SJCRH30 (cell line): ENCODE measurements at places on chromosomes 1 and 21. TPM values are rescaled to one million over a fixed set of nuclear protein-coding genes. Genes with fewer than 3 reads are reported as not detected.

- DNase-seq: no peak
Observed at GRCh38 chr21:46596201-46596600, 8.7 kb downstream of the S100B start.

GRCh38 chr1:12001996-12002493 is 17.3 kb upstream of the MIIP start:
- DNase-seq: no peak

DNA sequence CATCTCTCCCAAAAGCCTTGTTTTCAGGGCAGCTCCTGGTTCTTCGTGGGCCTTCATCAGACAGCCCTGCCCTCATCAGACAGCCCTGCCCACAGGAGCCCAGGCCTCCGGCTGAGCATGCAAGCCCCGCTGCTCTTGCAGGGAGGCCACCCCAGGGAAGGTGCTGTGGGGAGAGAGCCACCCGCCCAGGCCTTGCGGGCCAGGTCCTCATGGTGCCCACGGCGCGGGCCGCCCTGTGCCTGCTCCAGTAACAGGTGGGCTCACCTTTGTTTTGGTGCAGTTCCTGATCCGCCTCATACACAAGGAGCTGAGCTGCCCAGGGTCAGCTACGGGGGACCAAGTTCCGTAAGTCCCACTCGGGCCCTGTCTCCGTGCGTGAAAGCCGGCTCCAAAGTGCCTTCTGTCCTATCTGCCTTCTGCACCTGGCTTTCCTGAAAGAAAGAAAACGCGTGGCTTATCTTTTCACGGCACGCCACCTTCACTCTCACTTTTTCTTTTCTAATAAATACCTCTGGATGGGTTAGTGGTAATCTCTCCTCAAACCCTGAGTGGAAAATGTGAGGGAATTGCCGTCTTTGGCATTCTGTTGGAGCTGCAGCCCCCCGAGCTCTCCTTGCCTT is 65.9 kb downstream of the SLC37A1 start:
- DNase-seq: no peak

DNA sequence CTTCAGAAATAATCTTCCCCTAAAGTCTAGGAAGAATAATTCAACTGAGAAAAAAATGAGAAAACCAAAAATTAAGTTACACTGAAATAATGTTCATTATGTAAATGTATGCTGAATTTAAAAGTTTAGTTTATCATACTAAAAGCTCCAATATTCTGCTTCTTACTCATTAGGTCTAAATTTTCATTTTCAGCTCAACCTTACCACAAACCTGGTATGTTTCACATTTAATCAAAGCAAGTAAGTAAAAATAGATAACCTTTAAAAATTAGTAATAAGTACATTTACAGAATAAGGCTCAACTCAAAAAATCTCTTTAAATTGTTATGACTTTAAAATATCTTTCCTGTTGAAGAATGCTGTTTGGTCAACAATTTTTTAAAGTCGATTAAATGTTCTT is 15.0 kb downstream of the BTG3 start:
- no peak for DNase-seq

GRCh38 chr1:37255136-37255795 is 219.1 kb upstream of the ZC3H12A start:
- peak; percentile 61 for DNase-seq

DNA sequence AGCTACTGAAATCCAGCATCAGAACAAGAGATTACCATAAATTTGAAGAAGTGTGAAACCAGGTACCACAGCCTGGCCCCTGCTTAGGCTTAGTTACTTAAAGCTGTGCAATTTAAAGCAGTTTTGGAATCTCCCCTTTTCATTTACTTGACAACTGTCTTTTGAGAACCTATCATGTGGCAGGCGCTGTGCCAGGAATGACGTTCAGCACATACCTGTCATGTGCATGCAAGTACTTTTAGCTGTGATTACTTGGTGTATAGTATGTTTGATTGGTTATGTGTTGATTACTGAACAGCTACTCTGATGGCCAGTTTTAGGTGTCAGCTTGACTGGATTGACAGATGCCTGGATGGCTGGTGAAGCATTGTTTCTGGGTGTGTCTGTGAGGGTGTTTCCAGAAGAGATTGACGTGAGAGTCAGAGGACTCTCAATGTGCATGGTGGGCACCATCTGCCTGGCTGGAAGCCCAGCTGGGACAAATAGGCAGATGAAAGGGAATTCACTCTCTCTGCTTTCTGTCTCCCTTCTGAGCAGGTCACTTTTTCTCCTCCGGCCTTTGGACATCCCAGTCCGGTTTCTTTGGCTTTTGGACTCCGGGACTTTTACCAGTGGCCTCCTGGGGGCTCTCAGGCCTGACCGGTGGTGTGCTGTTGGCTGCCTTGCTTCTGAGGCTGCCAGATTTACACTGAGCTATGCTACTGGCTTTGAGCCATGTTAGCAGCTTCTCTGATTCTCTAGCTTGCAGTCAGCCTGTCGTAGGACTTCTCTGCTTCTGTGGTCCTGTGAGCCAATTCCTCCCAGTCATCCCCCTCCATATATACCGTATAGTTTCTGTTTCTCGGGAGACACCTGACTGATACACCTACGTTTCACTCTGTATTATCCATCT is 178.0 kb downstream of the RYR2 start:
- DNase-seq: no peak

- DNase-seq: no peak
Observed at GRCh38 chr1:78620666-78621065, 418 bp downstream of the IFI44L start.

DNA sequence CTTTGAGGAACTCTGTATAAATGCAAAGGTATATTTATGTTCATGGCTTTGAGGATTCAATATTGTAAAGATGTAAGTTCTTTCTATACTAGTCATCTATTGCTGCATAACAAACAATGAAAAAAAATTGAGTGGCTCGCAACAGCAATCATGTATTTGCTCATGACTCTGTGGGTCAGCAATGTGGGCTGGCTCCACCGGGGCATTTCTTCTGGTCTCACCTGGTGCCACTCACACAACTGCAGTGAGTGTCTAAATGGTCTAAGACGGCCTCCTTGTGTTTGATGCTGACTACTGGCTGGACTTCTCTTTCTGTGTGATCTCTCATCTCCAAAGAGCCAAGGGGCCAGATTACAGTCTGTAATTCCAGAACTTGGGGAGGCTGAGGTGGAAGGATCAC is 45.1 kb upstream of the EXO1 start:
- DNase-seq: no peak

DNA sequence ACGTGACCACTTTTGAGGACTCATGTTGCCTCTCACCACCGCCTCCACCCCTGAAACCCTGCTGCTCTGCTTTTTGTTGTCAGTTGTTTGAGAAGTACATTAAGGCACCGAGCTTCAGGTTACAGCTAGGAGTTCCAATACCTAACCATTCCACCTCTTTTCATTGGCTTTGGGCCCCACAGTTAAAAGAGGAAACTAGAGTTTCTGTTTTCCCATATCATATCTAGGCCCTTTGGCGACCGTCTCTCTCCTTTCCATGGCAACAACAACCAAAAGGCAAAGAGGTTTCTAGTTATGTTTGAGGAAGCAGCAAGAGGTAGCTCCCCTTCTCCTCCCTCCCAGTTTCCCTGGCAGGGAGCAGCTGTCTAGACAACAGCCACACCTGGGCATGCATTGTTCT is 5.9 kb downstream of the ANKRD35 start:
- DNase-seq: no peak

DNA sequence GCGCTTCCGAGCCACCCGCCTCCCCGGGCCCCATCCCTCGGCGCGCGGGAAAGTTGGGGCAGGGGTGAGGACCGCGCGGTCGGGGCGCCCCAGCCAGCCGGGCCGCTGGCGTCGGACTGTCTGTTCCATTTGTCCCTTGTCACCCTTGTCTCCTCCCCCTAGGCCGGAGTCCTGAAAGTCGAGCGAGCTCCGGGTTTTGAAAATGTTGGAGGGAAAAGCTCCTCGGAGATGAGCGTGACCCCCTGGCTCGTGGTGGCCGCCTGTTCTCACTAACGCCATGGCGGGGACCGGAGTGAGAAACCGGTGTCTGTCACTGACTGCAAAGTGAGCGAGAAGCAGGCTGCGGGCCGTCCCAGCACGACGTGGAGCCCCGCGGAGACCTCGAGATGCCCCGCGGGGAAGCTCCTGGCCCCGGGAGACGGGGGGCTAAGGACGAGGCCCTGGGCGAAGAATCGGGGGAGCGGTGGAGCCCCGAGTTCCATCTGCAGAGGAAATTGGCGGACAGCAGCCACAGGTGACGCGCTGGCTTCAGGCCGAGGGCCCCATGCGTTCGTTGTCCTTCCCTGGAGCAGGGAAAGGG is 491 bp downstream of the PER3 start:
- no peak for DNase-seq

DNA sequence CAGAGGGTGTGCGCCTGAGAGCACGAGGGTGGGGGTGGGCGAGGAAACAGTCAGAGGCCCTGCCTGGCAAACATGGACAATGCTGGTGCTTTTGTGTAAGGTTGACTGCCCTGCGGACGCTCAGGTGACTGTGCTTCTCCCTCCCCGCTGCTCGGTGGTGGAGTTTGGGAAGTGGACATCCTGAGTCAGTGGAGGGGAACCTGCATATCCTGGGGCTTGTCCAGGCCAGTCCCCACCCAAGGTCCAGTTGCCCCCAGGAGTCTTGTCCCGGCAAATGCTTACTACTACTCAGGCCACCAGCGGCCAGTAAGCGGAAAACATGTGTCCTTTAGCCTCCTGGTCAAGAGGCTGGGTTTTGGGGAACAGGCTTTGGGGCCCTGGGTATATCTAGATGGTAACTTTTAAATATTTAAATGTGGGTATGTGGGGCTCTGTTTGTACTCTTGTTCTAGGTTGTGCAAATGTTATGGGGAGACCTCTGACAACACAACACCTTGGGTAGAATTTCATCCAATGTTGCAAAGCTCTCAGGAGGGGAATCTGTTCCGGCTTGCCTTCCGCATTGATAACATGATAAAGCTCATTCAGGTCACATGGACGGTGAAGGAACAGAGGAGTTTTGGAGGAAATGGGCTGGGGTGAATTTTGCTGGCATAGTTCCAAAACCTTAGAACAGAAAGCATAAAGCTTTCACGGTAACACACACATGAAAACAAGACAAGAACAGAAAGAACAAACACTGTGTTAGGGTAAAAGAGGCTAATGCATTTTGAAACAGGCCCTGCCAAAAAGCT is 364.9 kb downstream of the PRDM2 start:
- no peak for DNase-seq

- no peak for DNase-seq
Observed at GRCh38 chr1:220159041-220159440, 65.1 kb downstream of the IARS2 start.

GRCh38 chr21:35204850-35205541 is 155.9 kb upstream of the RUNX1 start:
- no peak for DNase-seq

- DNase-seq: no peak
Observed at GRCh38 chr1:85295006-85295431, 18.6 kb upstream of the BCL10 start.

GRCh38 chr21:32120230-32120629 is 158.6 kb downstream of the MIS18A start:
- no peak for DNase-seq

- DNase-seq: no peak
Observed at GRCh38 chr1:195113471-195113870, 1494.8 kb downstream of the KCNT2 start.

DNA sequence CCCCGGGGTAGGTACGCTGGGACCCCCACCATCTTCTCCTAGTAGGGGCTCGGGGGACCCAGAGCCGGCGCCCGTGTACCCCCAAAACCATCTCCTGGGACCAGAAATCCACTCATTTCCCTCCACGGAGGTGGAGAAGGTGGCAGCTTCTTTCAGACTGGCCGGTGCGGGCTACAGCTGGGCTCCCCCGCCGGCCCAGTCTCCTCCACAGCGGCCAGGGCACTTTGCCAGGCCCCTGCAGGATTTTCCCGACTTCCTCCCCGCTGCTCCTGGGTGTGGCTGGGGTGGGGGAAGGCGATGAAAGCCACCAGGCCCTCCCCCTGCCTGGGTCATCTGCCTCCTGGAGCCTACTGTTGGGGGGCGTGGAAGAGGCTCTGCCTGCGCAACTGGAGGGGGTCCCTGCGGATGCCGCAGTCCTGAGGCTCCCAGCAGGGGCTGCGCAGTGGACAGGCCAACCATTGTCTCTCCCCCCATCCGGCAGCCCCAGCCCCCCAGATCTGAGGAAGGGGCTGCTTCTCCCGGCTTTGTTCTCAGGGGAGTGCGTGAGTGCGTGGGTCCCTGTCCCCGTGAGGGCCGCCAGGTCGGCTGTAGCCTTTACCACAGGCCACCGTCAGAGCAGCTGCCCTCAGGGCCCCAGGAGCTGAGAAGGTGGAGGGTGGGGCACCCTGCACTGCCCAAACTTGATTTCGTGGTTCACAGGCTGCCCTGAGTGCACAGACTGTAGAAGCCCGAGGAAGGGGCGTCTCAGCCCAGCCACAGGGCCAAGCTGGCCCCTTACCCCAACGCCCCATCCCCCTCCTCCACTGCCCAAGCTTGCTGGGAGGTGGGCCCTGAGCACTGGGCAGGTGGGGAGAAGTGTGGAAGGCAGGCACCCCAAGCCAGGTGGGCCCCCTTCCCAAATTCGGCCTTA is 1.3 kb downstream of the AGRN start:
- DNase-seq: peak; percentile 84

GRCh38 chr1:26364956-26365355 is 7.6 kb downstream of the ZNF683 start:
- no peak for DNase-seq

GRCh38 chr1:152061952-152062351 is 25.1 kb upstream of the S100A11 start:
- no peak for DNase-seq

GRCh38 chr1:18722270-18722669 is 91.6 kb downstream of the PAX7 start:
- no peak for DNase-seq

GRCh38 chr21:38334866-38335265 is 78.1 kb downstream of the KCNJ15 start:
- no peak for DNase-seq

GRCh38 chr1:3460672-3461131 is 6.2 kb downstream of the ARHGEF16 start:
- no peak for DNase-seq

- no peak for DNase-seq
Observed at GRCh38 chr1:99250728-99251127, 13.6 kb upstream of the PLPPR4 start.

Gene SERPINC1
- total RNA-seq: 0.22 and 1.6 TPM in 2 replicates

Gene OR2C3
- not detected in 2 replicates for total RNA-seq

Gene EFHD2
- total RNA-seq: 203 and 208 TPM in 2 replicates

Gene PTAFR
- total RNA-seq: 0.04 TPM in 1 of 2 replicates, not detected in the other

Gene ZSWIM5
- 0.08 and 0.18 TPM in 2 replicates for total RNA-seq

Gene CR1
- 0.16 TPM in 1 of 2 replicates, not detected in the other for total RNA-seq

Gene UBXN10
- not detected in 2 replicates for total RNA-seq

Gene LCE1A
- not detected in 2 replicates for total RNA-seq
